ENCODE measurements at places on chromosomes 4 and X. TPM values are rescaled to one million over a fixed set of nuclear protein-coding genes. Genes with fewer than 3 reads are reported as not detected.

GRCh38 chr4:151887816-151888180 lies 127.0 kb upstream of the GATB start:
- no peak overlapping the region for H3K27ac ChIP-seq
- no peaks in the 10 kb centered on the region for H3K27me3 ChIP-seq
- no peak for DNase-seq

DNA sequence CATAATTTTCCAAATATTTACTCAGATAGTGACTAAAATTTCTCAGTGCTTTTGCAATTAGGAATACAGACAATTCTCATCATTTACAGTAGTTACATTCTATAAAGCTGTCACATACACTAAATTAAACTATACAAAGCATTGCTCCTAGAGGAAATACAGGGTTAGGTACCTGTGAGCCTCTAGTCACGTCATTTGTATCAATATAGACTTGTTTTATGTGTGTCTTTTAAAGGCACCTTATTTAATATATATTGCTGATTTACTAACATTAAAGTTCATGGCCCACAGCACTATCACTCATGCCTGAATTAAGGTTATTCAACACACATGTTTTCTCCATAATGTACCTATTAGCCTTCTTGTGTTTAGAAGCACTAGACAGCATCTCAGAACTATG lies 78.7 kb downstream of the PABPC4L start:
- H3K27ac ChIP-seq = no peak overlapping the region
- no peak overlapping the region for H3K4me3 ChIP-seq
- DNase-seq = no peak
- H3K4me1 ChIP-seq = no peaks in the 10 kb centered on the region

GRCh38 chrX:150899191-150899757 lies 806 bp upstream of the CD99L2 start:
- H3K4me1 ChIP-seq = no peaks in the 10 kb centered on the region
- DNase-seq = peak; percentile 67
- no peaks in the 10 kb centered on the region for H3K27me3 ChIP-seq
- H3K36me3 ChIP-seq = no peaks in the 10 kb centered on the region

DNA sequence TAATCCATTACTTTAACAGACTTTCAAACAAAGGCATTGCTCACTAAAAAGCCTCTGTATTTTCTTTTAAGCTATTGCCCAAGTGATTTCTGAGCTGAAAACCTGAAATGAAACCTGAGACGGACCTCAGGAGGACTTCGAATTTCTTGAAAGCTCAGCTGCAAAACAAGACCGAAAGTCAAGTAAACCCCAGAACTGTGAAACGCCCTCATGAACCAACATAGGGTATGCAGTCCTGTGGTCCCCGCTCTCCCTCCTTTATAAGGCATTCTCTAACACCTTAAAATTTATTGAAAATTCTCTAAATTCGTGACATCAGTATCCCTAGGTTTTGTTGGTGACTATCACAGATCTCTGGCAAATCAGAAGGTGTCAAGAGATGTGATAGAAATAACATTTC lies 91.8 kb downstream of the SHISA3 start:
- no peak for DNase-seq
- no peak overlapping the region for H3K4me3 ChIP-seq
- no peaks in the 10 kb centered on the region for H3K27me3 ChIP-seq
- H3K4me1 ChIP-seq = no peaks in the 10 kb centered on the region
- H3K27ac ChIP-seq = no peak overlapping the region

DNA sequence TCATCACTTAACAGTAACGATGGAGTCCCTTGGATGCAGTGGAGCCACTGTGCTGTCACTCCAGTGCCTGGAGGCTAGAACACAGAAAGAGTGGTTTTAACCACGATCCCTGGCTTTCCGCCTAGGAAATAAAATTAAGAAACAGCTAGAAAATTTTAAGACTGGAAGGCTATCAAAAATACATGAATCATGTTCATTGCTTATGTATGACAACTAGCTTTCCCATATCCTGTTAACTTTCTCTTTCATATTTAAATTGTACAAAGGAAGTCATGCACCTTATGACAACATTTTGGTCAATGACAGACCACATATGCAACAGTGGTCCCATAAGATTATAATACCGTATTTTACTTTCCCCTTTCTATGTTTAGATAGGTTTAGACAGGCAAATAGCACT lies 115.1 kb downstream of the GALNTL6 start:
- no peaks in the 10 kb centered on the region for H3K36me3 ChIP-seq
- DNase-seq = no peak
- no peak overlapping the region for H3K4me3 ChIP-seq
- no peaks in the 10 kb centered on the region for H3K27me3 ChIP-seq

DNA sequence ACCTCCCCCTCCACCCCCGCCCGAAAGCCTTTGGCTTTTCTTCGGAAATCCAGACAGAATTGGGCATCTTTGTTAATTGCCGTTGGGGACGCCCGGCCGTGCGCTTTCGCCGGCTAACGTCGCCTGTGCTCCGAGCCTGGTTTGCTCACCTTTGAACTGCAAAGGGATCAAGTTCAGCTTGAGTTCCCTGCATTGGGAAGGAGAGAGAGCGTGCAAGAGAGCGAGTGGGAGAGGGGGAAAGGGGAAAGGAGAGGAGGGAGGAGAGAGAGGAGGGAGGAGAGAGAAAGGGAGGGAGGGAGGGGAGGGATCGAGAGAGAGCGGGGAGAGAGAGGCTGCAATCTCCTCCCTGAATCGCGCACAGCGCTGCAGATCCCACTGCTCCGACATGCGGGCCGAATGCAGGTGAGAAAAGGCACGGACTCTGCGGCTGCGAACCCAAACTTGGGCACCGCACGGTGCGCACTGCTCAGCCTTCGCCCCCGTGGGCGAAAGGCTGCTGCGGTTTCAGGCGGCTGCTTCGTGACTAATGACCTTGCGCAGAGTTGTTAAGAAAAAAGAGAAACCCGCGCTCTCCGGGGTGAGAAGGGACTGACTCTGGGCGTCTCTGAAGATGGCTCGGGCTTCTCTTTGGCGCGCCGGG lies at the start of gene PCDH7:
PCDH7 (plus strand) TSS at position 349 of the 640 bp plus-strand sequence. CDS start 1,054 bp downstream, outside the sequence.
- peaks cover 21% of the 10 kb centered on the region for H3K4me1 ChIP-seq
- H3K4me3 ChIP-seq = peak within 1 kb of the TSS; percentile 55
- H3K36me3 ChIP-seq = no peaks in the 10 kb centered on the region
- H3K27ac ChIP-seq = peak within 1 kb of the TSS; percentile 17

DNA sequence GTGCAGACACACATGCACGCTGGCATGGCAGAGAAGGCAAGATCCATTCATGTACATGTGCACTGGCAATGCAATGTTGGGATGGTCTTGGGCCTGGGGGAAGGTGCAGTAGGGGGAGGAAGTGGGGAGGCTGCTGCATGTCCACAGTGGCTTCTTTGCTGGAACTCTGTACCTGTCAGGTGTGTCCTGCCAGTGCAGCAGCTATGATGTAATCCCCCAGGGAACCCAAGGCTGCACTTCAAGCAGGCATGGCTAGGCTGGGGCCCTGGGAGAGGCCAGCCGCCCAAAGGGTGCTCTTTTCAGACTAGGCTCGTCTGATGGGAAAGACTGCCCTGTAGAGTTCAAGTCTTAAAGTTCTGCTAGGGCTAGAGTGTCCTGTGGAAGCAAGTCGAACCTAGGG lies 1304.0 kb downstream of the FAM133A start:
- H3K4me3 ChIP-seq = no peak overlapping the region
- H3K36me3 ChIP-seq = no peaks in the 10 kb centered on the region
- no peak overlapping the region for H3K27ac ChIP-seq
- no peak for DNase-seq
- H3K27me3 ChIP-seq = no peaks in the 10 kb centered on the region
- H3K4me1 ChIP-seq = no peaks in the 10 kb centered on the region

DNA sequence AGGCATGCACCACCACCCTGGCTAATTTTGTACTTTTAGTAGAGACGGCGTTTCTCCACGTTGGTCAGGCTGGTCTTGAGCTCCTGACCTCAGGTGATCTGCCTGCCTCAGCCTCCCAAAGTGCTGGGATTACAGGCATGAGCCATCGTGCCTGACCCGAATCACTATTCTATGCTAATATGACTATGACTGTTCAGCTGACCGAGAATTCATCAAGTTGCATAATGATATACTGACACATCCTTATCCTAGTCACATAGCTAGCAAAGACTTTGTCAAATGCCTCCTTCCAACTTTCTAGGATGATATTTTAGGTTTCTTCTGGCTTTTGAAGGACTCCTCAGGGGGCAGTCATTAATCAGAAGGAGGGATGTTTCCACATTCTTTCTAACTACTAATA lies 4.8 kb upstream of the GPM6B start:
- H3K27ac ChIP-seq = no peak overlapping the region
- DNase-seq = no peak
- no peak overlapping the region for H3K4me3 ChIP-seq

GRCh38 chrX:121823406-121823805 lies 776.0 kb downstream of the GLUD2 start:
- no peaks in the 10 kb centered on the region for H3K36me3 ChIP-seq
- DNase-seq = no peak
- H3K27ac ChIP-seq = no peak overlapping the region
- H3K27me3 ChIP-seq = no peaks in the 10 kb centered on the region
- no peaks in the 10 kb centered on the region for H3K4me1 ChIP-seq
- no peak overlapping the region for H3K4me3 ChIP-seq

DNA sequence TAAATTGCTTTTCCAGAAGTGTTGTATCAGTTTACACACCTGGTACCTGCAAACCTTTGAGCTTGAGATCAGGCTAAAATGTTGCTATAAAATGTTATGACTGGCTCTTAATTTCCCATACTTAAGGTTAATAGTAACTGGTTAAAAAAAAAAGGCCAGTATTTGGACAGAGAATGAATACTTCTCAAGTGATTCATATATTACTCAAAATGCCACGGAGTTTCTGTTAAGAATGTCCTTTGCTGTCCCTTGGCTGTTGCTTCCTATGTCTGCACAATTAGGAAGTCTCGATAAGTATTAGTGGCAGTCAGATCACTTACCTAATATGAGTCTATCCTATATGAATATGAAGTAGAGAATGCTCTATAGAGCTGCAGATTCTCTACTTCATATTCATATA lies 232.2 kb upstream of the IGFBP7 start:
- H3K36me3 ChIP-seq = no peaks in the 10 kb centered on the region
- H3K4me3 ChIP-seq = no peak overlapping the region
- no peak overlapping the region for H3K27ac ChIP-seq

DNA sequence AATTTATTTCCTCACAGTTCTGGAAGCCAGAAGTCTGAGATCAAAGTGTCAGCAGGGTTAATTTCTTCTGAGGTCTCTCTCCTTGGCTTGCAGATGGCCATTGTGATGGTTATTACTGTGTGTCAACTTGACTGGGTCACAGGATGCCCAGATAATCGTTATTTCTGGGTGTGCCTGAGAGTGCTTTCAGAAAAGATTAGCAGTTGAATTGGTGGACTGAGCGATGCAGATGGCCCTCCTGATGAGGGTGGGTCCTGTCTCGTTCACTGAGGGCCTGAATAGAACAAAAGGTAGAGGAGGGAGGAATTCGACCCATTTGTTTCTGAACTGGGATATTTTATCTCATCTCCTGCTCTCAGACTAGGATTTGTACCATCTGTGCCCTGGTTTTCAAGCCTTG lies 15.7 kb downstream of the SMIM43 start:
- no peak overlapping the region for H3K27ac ChIP-seq
- H3K36me3 ChIP-seq = no peaks in the 10 kb centered on the region
- H3K4me3 ChIP-seq = no peak overlapping the region

- H3K36me3 ChIP-seq = no peaks in the 10 kb centered on the region
- H3K27me3 ChIP-seq = no peaks in the 10 kb centered on the region
- no peak for DNase-seq
- no peak overlapping the region for H3K4me3 ChIP-seq
- H3K4me1 ChIP-seq = no peaks in the 10 kb centered on the region
- no peak overlapping the region for H3K27ac ChIP-seq
Measured at GRCh38 chr4:145868637-145869409, 69.8 kb downstream of the ZNF827 start.

DNA sequence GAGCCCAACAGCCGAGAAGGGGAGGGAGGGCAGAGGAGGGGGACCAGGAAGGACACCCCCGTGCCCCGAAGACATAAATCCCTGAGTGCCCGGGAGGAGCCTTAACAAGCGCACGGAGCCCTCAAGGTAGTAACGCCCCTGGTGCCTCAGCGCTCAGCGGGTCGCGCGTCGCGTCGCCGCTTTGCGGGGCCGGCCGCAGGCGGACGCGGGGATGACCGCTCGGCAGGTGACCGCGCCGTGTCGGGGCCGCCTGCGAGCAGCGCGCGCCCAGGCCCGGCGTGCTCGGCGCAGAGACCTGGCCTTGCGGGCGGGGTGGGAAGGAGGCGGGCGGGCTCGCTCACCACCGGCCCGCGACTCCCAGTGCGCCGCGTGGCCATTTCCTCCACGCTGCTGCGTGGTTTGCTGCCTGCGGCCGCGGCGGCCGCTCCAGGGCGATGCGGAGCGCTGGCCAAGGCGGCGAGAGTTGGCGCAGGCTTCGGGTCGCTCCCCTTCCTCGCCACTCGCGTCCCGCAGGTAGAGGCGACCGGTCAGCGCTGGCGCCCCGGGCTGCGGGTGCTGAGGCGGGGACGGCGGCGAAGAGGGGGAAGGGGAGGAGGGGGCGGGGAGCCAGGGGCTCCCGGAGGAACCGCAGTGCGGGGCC lies 632 bp downstream of the CCSER1 start:
- H3K4me1 ChIP-seq = peaks cover 14% of the 10 kb centered on the region
- H3K4me3 ChIP-seq = peak overlapping the region; percentile 61

DNA sequence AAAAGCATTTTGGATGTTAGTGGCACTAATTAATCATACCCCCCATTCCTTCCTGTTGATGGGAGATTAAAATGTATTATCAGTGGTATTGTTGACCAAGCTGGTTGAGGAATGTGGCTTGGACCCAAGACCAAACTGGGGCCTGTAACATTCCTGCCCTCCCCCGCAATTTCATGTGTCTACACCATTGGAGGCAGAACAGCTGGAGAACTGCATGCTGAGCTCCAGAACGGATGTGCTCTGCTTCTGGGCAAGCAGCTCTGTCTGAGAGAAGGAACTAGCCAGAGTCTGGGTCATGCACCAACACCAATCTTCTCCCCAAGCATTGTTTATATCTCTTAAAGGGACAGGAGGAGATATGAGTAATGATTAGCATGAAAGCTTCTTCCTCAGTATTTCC lies 185.5 kb downstream of the CEP135 start:
- no peak overlapping the region for H3K27ac ChIP-seq
- no peaks in the 10 kb centered on the region for H3K36me3 ChIP-seq
- DNase-seq = no peak

- DNase-seq = no peak
- H3K4me3 ChIP-seq = no peak overlapping the region
- no peak overlapping the region for H3K27ac ChIP-seq
- H3K36me3 ChIP-seq = no peaks in the 10 kb centered on the region
- H3K27me3 ChIP-seq = no peaks in the 10 kb centered on the region
Measured at GRCh38 chr4:16265820-16266219, 39.5 kb upstream of the TAPT1 start.

GRCh38 chr4:55745014-55745413 lies 74.6 kb upstream of the EXOC1L start:
- no peak overlapping the region for H3K4me3 ChIP-seq
- no peaks in the 10 kb centered on the region for H3K4me1 ChIP-seq
- no peaks in the 10 kb centered on the region for H3K36me3 ChIP-seq

- no peaks in the 10 kb centered on the region for H3K36me3 ChIP-seq
- no peaks in the 10 kb centered on the region for H3K27me3 ChIP-seq
- H3K4me1 ChIP-seq = peaks cover 9% of the 10 kb centered on the region
- no peak overlapping the region for H3K27ac ChIP-seq
- no peak for DNase-seq
Measured at GRCh38 chr4:52638717-52639116, 20.4 kb downstream of the USP46 start.

Gene SYTL4
- total RNA-seq = 16.4 TPM

Gene KLB
- 0.87 TPM for total RNA-seq

Gene HSD17B13
- 1.7 TPM for total RNA-seq

Gene CTAG1A
- total RNA-seq = not detected

Gene GABRA4
- total RNA-seq = not detected

Gene ARHGEF38
- total RNA-seq = 15.5 TPM

Gene PNMA6A
- 0.87 TPM for total RNA-seq

Gene ADH1C
- 6.8 TPM for total RNA-seq

Gene GRSF1
- 55.1 TPM for total RNA-seq

Gene DCK
- total RNA-seq = 16.6 TPM
